Stimulated activated CD4-positive, alpha-beta T cell treated with anti-CD3 and anti-CD28 coated beads, Interleukin-1b, Interleukin-23, amount 100 ng/mL, for 1 hour (primary cell): ENCODE measurements at places on chromosomes 16 and 17.

- no peak for DNase-seq
Measured at GRCh38 chr17:49214676-49215360, 4.3 kb downstream of the ABI3 start.

DNA sequence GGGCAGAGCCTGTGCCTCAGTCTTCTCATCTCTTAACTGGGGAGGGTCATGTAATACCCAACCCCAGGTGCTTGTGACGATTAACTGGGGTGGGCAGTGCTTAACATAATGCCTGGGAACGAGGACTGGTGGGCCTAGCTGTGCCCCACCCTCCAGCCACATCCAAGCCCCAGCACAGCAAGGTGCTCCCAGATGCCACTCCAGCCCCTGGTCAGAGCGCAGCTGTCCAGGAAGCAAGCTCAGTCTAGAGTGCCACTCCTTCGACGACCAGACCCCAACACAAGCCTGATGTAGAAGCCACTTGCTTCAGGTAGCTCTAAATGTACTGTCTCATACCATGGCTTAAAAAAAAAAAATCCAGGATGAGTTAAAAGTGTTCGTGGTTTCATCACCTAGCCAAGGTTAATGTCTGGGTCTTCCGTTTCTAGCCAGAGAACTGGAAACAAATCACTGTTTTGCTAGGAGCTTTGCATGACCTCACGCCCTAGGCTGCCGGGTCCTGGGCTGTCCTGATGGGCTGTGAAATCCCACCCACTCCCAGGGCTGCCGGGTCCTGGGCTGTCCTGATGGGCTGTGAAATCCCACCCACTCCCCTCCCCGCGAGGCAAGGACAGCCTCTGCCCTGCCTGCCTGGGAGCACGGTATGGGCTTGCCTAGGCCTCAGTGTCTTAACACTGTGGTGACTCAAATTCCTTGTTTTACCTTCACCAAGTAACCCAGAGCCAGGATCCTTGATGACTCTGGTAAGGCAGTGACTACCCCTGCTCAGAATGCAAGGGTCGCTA is 7.7 kb downstream of the MIEF2 start:
- no peak for DNase-seq

DNA sequence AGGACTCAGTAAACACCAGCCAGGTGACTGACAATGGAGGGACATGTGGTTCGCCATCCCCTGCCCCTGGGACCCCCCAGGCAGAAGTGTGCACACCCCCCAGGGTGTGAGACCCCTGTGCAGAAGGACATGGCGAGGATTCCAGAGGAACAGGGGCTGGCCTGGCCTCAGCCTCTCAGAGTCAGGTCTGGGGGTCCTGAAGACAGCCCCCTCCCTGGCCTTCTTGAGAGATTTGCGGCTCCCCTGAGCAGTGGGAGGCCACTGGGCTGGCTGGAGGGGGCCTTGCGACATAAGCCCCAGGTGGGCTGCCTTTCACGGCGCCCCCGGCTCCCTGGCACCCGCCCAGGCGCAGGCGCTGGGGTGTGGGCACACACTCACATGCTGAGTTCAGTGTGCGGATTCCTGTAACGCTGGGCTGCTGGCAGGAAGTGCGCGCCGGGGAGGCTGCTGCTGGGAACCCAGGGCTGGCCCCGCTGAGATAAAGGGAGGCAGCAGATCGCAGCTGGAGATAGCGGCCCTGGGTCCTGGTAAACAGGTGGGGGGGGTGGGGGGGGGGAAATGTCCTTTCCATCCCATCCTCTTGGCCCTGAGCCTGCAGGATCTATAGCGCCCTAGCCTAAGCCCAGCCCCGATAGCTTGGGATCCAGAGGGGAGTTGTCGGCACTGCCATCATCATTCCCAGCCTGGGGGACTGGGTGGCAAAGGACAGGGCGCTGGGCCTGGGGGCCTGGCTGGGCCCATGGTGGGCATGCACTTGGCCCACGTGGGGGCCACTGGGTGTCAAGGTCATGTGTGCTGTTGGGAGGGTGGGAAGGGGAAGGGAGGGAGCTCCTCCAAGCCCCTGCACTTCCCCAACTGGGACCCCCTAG is 27.1 kb downstream of the TMEM235 start:
- peak; percentile 38 for DNase-seq

DNA sequence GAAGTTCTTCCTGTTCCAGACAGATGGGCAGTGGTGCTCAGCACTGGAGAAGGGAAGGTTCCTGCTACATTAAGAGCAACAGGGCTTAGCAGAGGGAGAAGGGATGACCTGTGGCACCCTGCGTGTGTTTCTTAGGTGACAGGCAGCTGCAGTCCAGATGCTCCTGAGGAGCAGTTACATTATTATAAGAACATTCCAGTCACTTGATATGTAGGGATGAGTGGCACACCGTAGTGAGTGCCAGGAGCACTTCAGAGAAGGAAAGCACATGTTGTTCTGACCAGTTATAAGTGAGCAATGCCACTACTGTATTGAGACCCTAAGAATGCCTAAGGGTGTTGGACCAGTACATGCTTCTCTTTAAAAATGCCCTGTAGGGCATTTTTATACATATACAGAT is 39.9 kb upstream of the MRC2 start:
- DNase-seq, result no peak

GRCh38 chr17:67676305-67676704 is 41.4 kb upstream of the NOL11 start:
- DNase-seq, result no peak

GRCh38 chr16:88014252-88014781 is 63.1 kb downstream of the BANP start:
- no peak for DNase-seq

- no peak for DNase-seq
Measured at GRCh38 chr17:28394337-28395116, 11.5 kb downstream of the SLC46A1 start.

DNA sequence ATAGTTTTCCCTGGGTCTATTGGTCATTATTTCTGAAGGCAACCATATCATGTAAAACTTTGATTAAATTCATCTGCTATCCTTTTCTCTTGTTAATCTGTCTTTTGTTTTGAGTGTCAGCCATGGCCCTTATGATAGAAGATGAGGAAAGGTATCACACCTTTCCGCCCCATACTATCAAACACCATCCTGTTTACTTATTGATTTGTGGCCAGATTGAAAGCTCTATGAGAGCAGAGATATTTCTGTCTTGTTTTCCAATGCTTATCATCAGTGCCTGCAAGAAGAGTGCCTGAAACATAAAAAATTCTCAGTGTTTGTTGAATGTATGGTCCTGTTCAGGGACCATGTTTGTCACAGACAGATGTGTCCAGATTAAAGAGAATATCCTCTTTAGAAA is 22.6 kb upstream of the DHX8 start:
- DNase-seq, result no peak

- DNase-seq, result no peak
Measured at GRCh38 chr17:28957992-28958355, 6.7 kb upstream of the PHF12 start.

GRCh38 chr17:70786081-70786480 is 616.7 kb downstream of the KCNJ2 start:
- no peak for DNase-seq

GRCh38 chr17:80839026-80839345 is 152.7 kb upstream of the CHMP6 start:
- DNase-seq, result no peak
